ENCODE measurements at places on chromosomes 2 and 18. TPM values are rescaled to one million over a fixed set of nuclear protein-coding genes. Genes with fewer than 3 reads are reported as not detected.

EML6 gene
- 0.09 TPM for total RNA-seq

CTAGE1 gene
- total RNA-seq: not detected

VIL1 gene
- 0.02 TPM for total RNA-seq

IL37 gene
- total RNA-seq: not detected

Data from NCI-H460 (cell line).